ENCODE measurements at places on chromosomes 4 and X. TPM values are rescaled to one million over a fixed set of nuclear protein-coding genes. Genes with fewer than 3 reads are reported as not detected.

Gene CD38
- polyA plus RNA-seq, result 0.25 TPM

Gene CPLX1
- polyA plus RNA-seq, result 0.47 TPM

Gene NAP1L2
- polyA plus RNA-seq, result 8.2 TPM

Gene FAM9B
- 0.13 TPM for polyA plus RNA-seq

Gene RAB41
- not detected for polyA plus RNA-seq

Gene MAGEA4
- polyA plus RNA-seq, result not detected

Gene CXorf58
- 0.04 TPM for polyA plus RNA-seq

Gene LDB2
- polyA plus RNA-seq, result 40.9 TPM

Gene ZC4H2
- 23.0 TPM for polyA plus RNA-seq

Gene SPP1
- polyA plus RNA-seq, result 20.8 TPM

Gene JAKMIP1
- polyA plus RNA-seq, result 0.50 TPM

Gene KLKB1
- 0.38 TPM for polyA plus RNA-seq

Gene GALNT7
- polyA plus RNA-seq, result 17.2 TPM

Gene PPA2
- 43.8 TPM for polyA plus RNA-seq

Gene GAGE12J
- polyA plus RNA-seq, result not detected

Gene GLUD2
- polyA plus RNA-seq, result 0.22 TPM

Gene TMEM47
- polyA plus RNA-seq, result 15.4 TPM

Gene MSX1
- 4.0 TPM for polyA plus RNA-seq

Gene PRSS12
- 5.9 TPM for polyA plus RNA-seq

Gene KCNE5
- polyA plus RNA-seq, result 0.64 TPM

All from ovary (tissue), 10 donors.